ENCODE measurements at places on chromosomes 2 and 18.

GRCh38 chr2:148643421-148643820 lies 1.1 kb upstream of the EPC2 start:
- DNase-seq: no peak

DNA sequence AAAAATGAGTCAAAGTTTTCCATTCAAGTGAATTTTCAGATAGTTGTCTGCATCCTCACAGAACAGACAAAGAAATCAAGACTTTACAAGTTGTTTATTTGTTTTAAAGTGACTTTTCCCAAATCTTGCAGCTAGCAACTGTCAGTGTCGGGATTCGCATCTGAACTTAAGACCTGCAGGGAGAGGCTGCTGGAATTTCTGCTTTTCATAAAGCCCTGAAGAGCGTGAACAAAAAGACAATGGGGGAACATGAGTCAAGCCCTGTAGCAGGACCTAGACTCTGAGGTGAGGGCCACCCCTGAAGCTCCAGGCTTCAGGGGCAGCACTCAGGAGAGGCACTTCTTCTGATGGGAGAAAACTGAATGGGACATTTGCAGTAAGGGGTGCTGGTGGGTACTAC lies 108.2 kb upstream of the CTAGE1 start:
- DNase-seq: no peak

DNA sequence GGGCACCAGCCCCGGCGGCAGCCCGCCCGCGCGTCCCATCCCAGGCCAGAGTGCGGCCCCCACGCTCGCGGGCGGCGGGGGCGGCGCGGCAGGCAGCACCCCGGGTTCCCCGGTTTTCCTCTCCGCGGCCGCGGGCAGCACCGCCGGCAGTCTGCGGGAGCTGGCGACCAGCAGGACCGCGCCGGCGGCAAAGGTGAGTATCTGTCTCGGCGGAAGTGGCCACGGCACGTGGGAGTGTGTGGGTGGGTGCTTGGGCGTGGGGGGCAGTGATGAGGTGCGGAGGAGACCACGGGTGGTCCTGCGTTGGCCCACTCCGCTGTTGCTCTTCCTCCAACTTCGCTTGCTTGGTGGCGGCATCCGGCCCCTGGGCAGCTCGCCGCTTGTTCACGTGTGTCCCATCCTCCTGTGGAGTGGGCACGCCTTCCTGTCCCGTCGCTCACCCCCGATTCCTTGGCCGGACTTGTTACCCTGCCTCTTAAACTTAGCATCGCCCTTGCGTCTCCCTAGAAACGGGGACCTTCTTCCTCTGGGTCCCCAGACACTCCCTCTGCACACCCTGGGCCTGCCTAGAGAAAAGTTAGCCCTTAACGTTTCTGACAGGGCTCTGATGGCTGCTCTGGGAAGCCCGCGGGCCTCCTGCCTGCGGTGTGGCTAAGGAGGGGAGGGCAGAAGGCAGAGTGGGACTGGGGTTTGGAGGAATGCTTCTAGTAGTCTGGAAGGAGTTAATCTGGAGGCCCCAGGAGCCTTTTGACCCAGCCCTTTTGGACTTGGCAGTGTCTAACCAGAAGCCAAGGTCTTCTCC lies 1.1 kb downstream of the SH3RF3 start:
- DNase-seq: peak; percentile 36

DNA sequence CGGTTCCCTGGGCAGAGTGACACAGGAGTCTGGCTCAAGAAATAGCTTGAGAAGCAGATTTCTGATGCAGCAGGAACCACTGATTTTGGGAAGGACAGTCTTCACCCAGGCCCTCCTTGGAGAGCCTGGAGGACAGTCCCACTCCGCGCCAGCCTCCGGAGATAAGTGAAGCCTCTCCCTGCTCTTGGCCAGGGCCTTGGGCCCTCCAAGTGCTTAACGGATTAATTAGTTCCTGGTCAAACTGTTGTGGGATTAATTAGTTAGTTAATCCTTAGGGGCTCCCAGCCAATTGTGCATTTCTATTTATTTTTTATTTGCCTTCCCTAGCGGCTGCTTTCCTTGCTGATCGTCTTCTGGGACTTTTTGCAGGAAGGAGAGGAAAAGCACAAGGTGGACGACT lies 19.6 kb downstream of the CPLX4 start:
- DNase-seq: no peak

DNA sequence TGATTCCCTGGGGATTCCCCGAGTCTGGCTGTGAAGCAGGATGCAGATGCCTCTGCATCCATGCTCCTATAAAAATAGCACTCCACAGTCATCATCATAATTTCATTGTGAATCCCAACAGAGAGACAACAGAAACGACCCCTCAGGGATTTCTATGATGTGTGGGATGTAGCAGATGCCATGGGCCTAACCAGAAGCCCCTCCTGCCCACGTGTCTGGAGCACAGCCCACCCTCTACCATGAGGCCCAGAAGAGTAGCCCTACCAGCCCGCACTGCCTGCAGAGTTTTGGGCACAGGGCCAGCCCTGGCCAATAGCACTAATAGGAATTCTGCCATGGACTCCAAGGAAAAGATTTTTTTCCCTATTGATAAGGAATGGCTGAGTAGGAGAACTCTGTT lies 66.6 kb downstream of the GYPC start:
- no peak for DNase-seq

GRCh38 chr2:110955556-110955955 lies 165.2 kb upstream of the BCL2L11 start:
- DNase-seq: no peak

DNA sequence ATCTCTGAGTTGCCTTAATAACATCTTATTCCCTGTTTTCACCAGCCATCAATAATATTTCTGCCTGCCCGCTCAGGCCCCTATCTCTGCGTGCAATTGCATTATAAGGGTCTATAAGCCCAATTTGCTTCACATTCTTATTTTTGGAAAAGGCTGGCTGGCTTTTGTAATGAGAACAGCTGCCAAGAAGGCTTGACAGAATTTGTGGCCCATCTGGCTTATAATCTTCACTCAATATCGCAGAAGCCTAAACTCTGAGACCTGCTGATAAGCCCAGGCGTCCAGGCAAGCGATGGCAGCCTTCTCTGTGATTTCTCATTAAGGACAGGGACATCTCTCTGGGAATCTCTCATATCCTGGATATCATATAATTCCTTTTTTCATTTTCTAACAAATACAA lies 1618.6 kb upstream of the CELF4 start:
- no peak for DNase-seq

DNA sequence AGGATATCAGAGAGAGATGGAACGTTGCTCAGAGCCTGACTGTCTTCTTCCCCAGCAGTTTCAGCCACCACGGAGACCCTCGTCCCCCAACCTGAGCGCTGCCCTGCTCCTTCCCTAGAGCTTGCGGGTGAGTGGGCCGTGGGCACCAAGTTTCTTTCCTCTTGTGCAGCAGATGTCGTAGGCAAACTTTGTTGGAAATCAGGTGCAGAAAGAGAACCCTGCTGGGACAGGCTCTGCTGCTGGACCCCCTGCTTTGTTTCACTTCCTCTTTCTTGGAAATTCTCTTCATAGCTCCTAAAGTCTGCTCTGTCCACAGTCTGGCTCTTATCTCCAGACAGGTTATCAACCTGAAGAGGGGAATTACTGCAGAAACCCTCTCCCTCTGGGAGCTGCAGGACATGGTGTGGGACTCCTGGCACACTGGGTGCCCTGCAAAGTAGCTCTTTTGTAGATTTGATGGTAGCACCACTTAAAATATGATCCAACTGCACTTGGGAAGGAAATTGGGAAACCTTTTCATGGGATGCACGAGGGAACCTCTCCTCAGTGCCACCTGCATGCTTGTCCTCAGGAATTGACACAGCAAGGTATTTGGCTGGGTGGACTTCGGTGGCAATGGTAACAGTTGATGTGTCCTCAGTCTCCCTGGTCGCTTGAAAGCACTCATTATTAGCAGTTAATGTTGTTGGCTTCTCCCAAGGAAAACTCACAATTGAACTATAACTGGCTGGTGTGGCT lies 92.2 kb downstream of the ALPK2 start:
- DNase-seq: no peak

- no peak for DNase-seq
Measured at GRCh38 chr18:74368901-74369705, 53.5 kb downstream of the C18orf63 start.

All from EL (cell line).